NCI-H345 (cell line): ENCODE measurements at places on chromosomes 13 and 19.

- no peak for DNase-seq
Measured at GRCh38 chr13:97235549-97236231, 13.6 kb downstream of the MBNL2 start.

DNA sequence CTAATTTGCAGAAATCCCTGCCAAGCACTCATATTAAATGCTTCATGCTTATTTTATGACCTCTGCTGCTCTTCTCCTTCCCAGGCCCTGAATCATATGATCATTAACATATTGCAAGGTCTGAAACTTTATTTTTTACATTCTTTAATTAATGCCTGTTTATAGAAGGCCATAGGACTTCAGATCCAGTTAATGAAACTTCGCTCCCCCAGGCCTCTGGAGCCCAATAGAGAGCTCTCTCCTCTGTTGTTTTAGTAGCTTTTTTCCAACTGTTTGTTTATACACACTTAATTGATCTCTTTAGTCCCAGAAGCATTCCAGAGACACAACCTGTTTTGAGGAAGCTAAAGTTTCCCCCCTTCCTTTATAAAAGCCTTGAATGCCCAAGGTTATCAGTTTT, 68.3 kb downstream of the DACH1 start:
- DNase-seq = no peak

DNA sequence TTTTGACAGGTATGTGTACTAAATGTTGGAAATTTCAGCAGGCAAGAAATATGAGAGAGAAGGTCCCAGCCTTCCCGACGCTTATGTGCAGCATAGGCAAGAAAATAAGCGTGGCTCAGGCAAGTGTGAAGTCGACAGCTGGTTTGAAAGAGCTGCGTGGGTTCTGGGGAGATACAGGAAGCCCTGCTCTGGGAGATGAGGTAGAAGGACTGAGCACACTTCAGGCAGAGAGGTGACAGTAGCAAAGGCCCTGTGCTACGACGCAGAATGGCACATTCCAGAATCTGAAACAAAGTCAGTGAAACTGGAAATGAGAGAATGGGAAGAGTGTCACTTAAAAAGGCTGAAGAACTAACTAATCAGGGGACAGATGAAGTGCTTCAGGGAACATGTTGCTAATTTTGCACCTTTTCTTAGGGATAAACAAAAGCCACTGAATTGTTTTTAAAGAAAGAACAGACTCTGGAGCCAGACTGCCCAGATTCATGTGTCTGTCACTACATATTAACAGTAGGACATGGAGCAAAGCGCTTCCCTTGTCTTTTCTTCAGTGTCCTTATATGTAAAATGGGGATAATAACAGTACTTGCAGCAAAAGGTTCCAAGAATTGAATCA, 160.1 kb downstream of the SPRY2 start:
- no peak for DNase-seq

- no peak for DNase-seq
Measured at GRCh38 chr19:30014770-30015169, 72.7 kb downstream of the URI1 start.

DNA sequence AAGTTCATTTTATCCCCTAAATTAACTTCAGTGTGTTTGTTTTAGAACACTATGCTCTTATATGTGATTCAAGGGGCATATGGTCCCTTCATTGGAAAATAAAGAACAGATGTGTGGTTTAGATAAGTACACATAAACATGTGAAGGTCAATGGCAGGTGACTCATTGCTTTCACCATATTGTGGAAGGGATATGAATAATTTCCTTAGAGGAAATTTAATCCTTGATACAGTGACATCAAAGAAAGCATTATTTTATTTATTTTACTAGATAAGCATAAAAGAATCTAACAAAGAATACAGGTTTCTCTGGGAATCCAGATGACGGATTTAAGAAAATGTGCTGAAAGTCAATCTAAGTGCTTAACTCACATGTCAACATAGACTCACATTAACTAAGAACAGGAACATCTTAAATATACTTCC, 373.5 kb downstream of the KCTD12 start:
- peak; percentile 69 for DNase-seq

DNA sequence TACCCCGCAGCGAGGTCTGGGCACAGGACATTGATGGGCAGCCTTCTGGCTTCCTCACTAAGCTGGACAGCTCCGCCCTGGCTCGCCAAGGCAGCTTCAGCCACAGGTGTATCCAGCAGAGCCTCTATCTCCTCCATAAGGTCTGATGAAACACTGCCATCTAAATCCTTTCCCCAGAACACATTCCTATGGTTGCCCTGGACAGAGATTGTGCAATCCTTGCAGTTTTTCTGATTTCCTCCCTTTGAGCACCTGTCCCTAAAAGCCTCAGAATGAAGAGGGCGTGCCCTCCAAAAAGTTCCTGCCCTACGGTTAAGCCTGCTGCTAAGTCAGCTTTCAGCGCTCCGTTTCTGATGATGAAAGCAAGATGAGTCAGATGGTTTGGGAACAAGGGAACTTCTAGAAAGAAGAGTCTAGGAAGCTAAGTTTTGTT, 21.0 kb downstream of the CLEC4M start:
- no peak for DNase-seq

DNA sequence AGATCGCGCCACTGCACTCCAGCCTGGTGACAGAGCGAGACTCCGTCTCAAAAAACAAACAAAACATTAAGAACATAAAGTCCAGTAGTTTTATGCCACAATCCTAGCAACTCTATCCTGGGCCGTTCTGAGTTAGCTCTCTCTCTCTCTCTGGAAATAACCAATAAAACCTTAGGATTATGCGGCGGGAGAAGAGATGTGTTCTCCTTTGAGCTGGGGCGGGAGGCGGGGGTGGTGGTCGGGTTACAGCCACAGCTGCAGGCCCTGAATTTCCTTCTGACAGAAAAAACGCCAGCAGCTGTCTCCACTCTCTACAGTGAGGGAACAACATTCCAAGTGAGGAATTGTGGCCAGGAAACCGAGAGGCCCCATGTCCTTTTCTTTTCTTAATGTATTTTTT, 9.1 kb upstream of the PNMA8A start:
- DNase-seq = no peak

- DNase-seq = no peak
Measured at GRCh38 chr13:56247692-56248091, 893.0 kb upstream of the PRR20A start.

- no peak for DNase-seq
Measured at GRCh38 chr13:62551588-62551987, 1135.9 kb upstream of the PCDH20 start.

GRCh38 chr13:84208246-84208910, 326.1 kb upstream of the SLITRK1 start:
- DNase-seq = peak; percentile 16

DNA sequence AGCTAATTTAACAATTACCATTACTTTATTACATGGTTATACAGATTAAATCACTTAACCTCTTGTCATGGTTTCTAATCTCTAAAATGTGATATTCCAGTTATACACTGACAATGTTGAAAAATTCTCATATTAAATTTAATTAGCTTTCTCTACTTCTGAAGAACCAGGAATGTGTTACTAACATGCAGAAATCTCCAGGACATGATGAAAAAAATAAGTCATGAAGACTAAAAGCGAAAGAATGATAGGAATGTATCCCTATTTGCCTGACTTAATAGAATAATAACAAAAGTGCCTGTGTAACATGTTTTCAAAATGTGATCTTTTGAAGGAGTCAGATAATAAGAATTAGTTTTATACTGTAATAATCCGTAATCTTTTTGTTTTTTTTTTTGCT, 2823.7 kb upstream of the PCDH20 start:
- DNase-seq = no peak

- no peak for DNase-seq
Measured at GRCh38 chr19:31377736-31378135, 28.5 kb upstream of the TSHZ3 start.

DNA sequence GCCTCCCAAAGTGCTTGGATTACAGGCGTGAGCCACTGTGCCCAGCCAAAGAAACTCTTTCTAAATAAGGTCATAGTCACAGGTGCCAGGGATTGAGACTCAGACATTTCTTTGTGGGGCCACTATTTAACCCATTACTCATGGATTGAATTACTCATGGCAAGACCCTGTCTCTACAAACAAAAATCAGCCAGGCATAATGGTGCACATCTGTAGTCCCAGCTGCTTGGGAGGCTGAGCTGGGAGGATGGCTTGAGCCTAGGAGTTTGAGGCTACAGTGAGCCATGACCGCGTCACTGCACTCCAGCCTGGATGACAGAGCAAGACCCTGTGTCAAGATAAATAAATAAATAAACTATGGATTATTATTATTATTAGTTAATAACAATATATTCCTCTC, 3.6 kb upstream of the KLF2 start:
- no peak for DNase-seq

DNA sequence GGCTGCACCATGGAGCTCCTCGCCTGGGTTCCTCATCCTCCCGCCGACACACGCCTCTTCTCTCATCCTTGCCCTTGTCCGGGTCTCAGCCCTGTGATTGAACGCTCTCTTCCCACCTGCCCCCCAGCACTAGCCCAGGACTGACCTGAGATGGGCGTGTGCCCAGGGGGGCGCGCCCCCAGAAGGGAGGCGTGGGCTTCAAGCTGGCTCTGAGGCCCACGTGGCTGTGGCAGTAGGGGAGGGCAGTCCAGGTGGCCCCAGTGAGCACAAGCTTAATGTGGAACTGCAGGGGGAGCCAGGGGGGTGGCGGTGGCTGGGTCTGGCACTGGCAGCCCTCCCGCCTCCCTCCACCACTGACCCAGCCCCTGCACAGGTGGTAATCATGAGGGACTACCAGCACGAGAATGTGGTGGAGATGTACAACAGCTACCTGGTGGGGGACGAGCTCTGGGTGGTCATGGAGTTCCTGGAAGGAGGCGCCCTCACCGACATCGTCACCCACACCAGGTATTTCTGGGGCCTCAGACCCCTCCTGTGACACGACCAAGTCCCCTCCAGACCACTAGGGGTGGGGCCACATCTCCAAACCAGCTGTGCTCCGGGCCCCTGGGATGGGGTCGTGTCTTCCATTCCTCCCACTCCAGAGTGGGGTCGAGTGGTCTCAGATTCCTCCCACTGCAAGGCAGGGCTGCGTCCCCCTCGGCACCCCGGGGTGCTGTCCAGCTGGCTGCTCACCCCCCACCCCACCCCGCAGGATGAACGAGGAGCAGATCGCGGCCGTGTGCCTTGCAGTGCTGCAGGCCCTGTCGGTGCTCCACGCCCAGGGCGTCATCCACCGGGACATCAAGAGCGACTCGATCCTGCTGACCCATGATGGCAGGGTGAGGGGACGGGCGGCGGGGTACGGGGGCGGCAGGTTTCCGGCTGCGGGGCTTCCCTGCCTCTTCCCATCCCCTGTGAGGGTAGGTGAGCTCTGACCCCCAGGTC, 21.9 kb upstream of the NCCRP1 start:
- DNase-seq = no peak
